ENCODE measurements at places on chromosomes 3 and 15. TPM values are rescaled to one million over a fixed set of nuclear protein-coding genes. Genes with fewer than 3 reads are reported as not detected.

The MESP1 gene
- total RNA-seq: 3.2 TPM

The SPATA12 gene
- not detected for total RNA-seq

The HTR3E gene
- not detected for total RNA-seq

The TADA3 gene
- 88.3 TPM for total RNA-seq

The CEP152 gene
- total RNA-seq: 41.5 TPM

The KBTBD8 gene
- 14.8 TPM for total RNA-seq
